Omental fat pad (tissue), 4 donors: ENCODE measurements at places on chromosomes 2 and 18. TPM values are rescaled to one million over a fixed set of nuclear protein-coding genes. Genes with fewer than 3 reads are reported as not detected.

DNA sequence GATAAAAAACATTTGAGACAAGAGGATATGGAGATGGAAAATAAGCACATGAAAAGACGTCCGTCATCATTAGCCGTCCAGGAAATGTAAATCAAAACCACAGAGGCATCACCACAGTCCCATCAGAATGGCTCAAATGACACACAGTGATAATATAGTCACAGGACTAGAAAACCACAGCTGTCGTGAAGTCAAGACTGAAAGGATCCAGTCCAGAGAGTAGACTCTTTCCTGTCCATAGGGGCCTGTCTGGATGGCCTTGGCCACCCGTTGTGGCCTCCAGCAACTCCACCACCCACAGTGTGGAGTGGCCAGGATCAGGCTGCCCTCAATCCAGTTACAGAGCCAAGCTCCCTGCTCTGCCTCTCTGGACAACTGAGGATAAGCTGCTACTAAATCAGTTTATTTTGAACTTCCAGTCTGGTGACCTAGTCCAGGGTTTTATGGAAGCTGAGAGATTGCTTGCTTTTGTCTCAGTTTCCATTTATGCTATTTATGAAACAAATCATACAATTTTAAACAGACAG is 60.4 kb downstream of the RHOB start:
- DNase-seq, result no peak

GRCh38 chr2:1493431-1494126 is 80.3 kb downstream of the TPO start:
- no peak for DNase-seq

Gene FZD7
- total RNA-seq, result 9.3 TPM

- DNase-seq, result no peak
These were observed 110.8 kb downstream of the FMNL2 start for GRCh38 chr2:152445791-152446201.

DNA sequence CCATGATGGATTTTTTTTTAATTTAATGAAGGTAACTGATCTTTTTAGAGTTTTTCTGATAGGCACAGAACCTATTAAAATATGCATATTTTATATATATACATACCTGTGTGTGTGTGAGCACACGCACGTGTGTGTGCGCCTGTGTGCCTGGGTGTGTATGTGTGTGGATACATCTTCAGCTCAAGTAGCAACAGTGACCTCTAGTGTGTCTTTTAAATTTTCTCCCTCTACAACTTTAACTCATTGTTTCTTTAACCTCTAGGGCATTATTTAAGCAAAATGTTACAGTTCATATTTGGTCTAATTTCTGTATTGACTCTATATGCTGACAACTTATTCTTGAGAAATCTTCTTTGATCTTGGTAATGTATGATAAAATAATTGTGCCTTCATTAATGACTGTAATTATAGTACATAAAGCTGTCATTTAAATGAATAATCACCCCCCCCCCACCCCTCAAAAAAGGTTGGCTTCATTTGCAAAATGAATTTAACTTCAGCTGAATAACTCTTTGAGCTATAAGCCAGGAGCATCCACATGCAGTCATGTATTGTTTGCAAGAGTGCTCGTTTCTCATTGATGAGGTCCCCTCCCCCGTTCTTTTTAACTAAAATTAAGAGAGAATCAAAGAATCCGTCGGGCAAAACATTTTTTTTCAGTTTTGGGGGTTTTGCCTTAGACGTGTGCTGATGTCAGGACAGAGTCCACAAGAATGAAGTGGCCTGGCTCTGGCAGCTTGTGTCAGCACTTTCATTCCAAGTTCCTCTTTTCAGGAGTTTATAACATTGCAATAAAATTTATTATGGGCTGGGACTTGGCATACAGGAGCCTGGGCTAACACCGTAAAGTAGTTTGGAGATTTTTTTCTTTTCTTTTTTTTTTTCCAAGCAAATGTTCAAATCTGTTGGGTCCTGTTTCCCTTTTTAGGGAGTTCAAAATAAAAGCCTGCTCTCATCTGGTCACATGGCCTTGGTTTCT is 80.0 kb downstream of the ETAA1 start:
- no peak for DNase-seq

Gene UGT1A5
- total RNA-seq, result not detected

DNA sequence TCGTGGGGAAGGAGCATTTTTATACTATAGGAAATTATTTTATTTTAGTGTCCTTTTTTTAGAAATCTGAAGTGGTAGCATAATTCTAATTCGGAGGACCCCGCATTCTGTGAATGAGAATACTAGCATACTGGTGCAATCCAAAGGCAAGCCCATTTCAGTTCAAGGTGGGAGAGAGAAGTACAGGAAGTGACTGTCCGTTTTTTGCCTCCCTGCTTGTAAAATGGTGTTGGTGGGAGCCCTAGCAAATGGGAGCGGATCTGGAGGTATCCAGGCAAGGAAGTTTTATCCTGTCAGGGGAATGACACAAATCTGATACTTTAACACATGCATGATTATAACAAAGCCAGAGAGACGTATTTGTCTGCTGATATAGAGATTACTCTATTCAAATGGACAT is 141.7 kb downstream of the ESCO1 start:
- no peak for DNase-seq

Gene TAF1B
- total RNA-seq, result 21.1 TPM
